ENCODE measurements at places on chromosomes 4 and X. TPM values are rescaled to one million over a fixed set of nuclear protein-coding genes. Genes with fewer than 3 reads are reported as not detected.

Gene PHEX
- total RNA-seq = 0.34 TPM

Gene DACH2
- total RNA-seq = not detected

Gene SYP
- total RNA-seq = 3.5 TPM

Gene HSFX4
- total RNA-seq = not detected

Gene ELK1
- 36.9 TPM for total RNA-seq

Gene AMOT
- 0.02 TPM for total RNA-seq

Gene SMIM31
- 0.09 TPM for total RNA-seq

Gene ADAM29
- total RNA-seq = not detected

Gene F8A3
- 0.93 TPM for total RNA-seq

Gene CT45A2
- not detected for total RNA-seq

Gene GPR34
- total RNA-seq = 0.05 TPM

Gene NHSL2
- total RNA-seq = 0.41 TPM

Gene SH3D19
- 25.5 TPM for total RNA-seq

Gene TENM3
- 1.5 TPM for total RNA-seq

Gene PDCL2
- total RNA-seq = not detected

Gene GLRA3
- total RNA-seq = not detected

Gene GC
- not detected for total RNA-seq

Gene STPG2
- not detected for total RNA-seq

Data from A549 treated with CORT108297 at 1 μM for 4 hours (cell line).